GM23248 (cell line): ENCODE measurements at places on chromosomes 3 and 15.

DNA sequence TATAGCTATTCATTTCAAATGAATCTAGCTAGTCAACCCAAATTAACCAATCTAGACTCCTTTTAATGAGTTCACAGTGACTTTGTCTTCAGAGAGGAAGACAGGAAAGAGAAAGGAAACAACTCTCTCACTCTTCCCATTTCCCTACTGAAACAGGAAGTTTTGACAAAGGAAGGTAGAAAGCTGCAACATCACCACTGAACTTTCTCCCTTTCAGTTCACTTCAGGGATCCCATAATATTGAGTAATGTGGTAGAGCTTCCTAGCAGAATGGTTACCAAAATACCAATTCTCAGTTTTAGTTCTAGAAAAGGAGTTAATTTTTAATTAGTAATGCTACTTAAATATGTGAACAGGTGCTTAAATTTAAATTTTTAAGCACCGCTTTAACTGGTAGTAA lies 7.5 kb downstream of the VPS13C start:
- DNase-seq: no peak

DNA sequence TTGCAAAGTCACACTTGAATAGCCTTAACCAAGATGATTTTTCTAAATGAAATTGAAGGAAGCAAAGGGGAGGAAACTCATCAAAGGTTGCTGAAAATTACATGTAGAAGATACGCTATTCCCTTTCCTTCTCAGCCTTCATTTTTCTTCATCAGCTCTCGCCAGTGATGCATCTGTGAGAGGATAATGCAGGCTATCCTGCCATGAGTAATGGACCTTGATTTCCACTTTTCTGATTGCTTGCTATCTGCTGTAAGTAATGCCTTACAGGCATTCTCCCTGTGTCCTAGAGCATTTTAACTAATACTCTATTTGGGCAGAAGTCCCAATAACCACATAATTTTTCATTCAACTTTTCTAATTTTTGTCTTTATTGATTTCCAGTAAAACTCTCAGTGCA lies 162.6 kb downstream of the BBX start:
- DNase-seq: no peak

DNA sequence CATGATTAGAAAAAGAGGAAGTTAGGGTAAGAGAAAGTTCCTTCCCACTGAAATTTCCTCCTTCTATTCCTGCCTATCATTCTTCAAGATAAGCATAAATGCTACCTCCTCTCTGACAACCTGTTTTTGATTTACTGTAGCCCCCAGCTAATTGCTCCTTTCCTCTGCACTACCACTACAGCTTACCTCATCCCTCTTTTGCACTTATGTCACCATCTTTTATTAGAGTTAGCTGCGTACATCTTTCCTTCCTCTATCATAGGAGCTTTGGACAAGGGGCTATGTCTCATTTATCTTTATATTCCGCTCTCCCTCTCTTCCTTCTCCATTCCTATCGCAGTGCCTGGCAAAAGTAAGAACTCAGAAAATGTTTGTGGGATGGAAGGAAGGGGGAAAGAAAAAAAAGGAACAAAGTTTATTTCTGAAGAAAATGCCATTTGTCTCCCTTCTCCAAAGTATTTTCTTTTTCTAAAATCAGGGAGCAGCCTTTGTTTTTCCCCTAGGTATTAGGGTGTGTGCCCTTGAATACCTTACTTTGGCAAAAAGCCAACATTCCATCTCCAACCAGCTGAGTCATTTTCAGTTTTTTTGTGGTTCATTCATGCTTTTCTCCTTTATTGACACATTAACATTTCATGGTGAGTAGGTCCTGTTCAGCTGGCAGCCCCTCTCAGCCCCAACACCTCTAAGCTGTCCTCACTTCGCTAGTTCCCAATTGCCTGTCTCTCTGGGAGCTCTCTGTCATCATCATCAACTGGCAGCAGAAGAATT lies 87.6 kb upstream of the SOX2 start:
- peak; percentile 20 for DNase-seq

GRCh38 chr15:39495871-39496840 lies 84.7 kb upstream of the THBS1 start:
- peak; percentile 49 for DNase-seq

DNA sequence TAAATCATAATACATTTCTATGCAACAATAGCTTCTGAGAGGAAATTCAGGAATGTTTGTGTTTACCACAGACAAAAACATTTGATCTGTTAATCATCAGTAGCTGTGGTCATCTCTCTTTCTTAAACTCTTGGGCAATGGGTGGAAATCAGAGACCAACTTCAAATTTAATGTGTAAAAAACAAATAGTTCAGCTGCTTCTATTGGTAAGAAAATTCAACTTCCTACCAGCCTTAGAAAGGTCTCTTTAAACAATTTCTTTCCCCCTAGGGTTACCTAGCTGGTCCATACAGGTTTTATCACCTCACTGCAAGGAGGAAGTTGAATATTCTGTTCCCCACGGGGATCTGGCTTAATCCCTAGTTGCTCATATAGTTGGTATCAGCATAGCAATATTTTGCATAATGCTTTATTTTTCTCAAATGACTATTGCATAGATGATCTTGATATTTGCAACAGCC lies 20.3 kb upstream of the PPP4R2 start:
- DNase-seq: peak; percentile 77

GRCh38 chr15:34621675-34622074 lies 38.2 kb upstream of the GOLGA8B start:
- DNase-seq: peak; percentile 67

DNA sequence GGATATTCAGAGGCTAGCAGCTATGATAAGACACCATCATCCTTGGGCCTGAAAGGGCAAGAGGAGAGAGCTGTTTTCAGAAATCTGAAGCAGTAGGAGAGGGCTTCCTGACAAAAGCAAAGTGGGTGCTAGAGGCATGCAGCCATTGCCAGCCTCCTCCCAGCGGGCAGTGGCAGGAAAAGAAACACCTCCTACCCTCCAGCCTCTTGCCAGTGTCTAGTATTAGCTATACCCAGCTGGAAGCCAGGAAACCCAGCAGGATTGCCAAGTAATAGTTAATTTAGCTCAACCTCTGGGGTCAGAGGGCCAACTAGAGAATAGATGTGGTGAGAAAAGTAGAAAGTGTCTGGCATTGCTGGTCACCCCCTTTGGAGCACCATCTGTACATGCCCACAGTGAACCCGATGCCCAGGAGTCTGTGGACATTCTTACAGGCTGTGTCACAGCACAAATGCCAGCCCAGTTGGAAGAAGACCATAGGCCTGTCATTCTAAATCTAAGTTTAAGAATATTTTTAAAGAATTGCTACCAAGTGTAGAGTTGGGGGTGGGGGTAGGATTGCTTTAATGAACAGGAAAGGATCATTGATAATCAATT lies 85.3 kb downstream of the HCN4 start:
- peak; percentile 35 for DNase-seq
